Activated CD4-positive, CD25-positive, alpha-beta regulatory T cell treated with anti-CD3 and anti-CD28 coated beads, Interleukin-2, amount 50 U/mL, for 24 hours (primary cell): ENCODE measurements at places on chromosomes 7 and 10.

DNA sequence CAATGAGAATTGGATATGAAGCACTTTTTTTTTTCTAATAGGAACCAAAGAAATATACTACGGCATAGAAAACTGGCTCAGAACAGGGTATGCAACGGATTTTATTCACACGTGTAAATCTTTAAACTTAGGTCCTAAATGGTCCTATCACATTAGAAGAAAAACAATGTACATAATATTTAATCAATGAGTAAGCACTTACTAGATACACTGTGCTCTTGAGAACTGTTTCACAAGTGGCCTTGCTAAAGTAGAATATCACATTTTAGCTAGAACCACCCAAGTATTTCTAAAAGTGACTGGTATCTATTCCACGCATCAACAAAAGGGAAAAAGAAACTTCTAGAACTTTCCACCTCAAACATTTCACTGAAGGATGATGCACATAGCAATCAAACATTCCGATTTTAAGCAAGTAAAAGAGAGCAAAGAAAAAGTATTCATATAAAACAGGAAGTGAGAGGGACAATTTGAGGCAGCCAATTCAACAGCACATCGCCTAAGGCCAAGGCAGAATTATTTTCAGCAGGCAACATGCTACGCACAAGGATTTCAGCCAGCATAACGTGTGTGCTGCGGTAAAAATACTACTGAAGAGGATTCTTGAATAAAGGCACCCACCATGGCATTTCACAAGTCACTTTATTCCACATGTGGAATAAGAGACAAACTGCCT lies 55.8 kb downstream of the PARD3 start:
- ATAC-seq = no peak

- ATAC-seq = no peak
Observed at GRCh38 chr10:77770081-77770867, 132.7 kb upstream of the KCNMA1 start.

GRCh38 chr7:42315103-42315502 lies 78.1 kb upstream of the GLI3 start:
- ATAC-seq = no peak

DNA sequence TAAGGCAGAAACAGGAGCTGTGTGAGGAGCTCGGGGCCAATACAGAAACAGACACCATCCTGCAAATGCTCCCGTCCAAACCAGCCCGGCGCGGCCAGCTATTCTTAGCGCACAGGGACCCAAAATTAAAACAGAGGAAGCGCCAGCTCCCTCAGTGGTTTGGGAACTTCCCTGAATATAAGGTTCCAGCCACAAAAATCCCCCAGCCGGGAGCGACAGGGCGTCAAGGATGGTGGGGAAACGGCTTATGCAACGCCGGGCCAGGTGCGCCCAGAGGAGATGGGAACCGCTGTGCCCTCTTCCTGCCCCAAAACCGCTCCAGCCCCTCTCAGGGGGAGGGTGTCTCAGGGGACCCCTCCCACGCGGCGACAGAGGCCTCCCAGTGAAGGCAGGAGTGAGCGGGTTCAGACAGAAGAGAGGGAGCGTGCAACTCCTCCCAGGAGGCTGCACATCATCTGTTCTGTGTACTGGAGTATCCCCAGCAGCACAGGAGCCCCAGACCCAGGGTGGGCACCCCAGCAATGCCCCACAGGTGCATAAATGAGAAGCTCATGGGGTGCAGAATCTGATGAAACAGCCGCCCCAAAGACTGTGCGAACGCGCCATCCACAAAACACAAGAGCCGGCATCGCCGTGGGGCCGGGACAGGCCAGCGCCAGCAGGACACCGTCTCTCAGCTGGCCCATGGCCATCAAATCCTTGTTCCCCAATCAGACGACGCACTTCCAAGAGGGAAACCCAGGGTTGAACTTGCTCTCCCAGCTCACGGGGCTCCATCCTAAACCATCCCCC lies 73.9 kb upstream of the PDGFA start:
- peak; percentile 22 for ATAC-seq

GRCh38 chr7:49119706-49120105 lies 195.4 kb downstream of the CDC14C start:
- no peak for ATAC-seq

GRCh38 chr10:124152139-124153022 lies 59.0 kb upstream of the CHST15 start:
- peak; percentile 21 for ATAC-seq

- ATAC-seq = no peak
Observed at GRCh38 chr7:120874016-120874415, 16.1 kb upstream of the TSPAN12 start.

GRCh38 chr7:66886152-66886551 lies 34.9 kb upstream of the TMEM248 start:
- ATAC-seq = no peak

DNA sequence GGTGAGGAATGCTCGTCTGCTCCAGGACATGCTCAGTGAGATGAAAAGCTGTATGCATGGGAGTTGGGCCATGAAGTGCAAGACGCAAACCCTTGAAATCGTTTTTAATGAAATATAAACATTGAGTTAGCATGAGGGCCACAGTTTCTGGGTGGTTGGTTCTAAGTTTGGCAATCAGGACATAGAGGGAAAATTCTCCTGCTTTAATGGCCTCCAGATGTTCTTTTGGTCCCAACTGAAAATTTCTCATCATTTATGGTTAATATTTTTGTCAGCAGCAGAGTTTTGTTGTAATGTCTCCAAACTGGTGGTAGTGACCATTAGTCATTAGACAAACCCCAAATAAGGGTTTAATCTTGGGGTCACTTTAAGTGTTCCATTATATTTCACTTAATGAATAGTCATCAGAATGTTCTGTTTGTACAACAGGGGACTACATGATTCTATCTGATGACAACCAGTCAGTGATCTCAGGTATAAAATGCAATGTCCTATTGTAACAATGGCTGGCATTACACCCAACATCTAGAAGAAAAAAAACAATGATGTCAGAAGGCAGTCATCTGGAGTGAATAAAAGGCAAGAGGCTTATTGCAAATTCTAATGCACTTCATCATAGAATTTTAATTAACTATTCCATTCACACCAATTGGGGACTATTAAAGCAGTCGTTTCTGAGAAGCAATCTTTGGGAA lies 197.4 kb downstream of the JCAD start:
- no peak for ATAC-seq

DNA sequence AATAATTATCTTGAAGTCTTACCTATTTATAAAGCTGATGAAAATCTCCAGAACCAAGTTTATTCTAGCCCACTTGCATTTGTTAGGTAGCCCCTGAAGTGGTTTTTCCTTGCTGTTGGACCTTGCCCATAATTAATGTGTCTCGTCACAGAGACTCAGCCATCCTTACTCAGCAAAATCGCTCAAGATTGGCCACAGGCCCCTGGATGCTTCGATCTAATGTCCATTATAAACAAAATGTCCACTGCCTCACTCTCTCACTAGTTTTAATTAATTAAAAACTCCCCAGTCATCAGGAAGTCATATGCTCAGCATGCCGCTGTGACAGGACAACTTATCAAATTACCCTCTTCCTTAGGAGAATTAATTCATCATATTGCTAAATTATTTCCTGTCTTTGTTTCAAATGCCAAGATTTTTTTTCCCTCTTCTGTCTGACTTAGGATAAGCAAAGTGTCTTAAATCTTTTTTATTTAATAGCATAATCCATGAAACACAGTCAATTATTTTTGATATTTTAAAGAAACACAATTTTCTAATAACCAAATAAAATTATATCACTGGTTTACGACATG lies 126.8 kb upstream of the PCLO start:
- no peak for ATAC-seq

DNA sequence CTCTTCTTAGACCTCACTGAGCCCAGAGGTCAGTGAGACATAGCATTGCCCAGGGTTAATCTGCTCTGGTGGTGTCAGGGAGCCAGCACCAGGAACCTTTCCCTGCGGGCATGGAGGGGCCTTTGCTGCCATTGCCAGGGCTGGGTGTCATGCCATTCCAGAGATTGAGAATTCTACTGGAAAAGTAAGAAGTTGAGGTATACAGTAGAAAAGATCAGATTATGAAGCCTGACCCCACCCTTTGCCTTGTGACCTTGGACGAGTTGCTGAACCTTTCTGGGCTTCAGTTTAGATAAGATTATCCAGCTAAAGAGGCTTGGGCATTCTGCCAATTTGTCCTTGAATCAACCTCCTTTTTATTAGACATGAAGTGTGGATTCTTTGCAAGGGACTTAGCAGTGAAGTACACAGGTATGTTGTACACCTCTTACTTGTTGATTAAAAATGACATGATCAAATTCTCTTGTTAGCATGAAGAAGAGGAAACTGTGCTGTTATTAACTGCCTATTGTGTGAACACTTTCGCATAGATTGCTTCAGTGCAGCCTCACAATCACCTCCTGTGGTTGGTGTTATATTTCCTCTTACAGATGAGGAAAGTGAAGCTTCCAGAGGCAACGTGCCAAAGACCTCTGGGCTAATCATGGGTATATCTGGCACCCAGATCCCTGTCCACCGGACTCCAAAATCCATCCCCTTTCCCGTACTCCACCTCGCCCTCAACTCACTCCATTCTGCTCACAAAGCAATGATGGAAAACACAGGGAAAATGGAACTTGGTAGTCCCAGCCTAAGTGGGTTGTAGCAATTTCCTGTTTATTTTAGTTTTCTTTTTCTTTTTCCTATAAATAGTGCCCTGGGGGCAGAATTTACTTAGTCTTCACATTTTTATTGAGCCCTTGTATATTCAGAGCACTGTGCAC lies 151.3 kb downstream of the CAMK1D start:
- ATAC-seq = no peak

DNA sequence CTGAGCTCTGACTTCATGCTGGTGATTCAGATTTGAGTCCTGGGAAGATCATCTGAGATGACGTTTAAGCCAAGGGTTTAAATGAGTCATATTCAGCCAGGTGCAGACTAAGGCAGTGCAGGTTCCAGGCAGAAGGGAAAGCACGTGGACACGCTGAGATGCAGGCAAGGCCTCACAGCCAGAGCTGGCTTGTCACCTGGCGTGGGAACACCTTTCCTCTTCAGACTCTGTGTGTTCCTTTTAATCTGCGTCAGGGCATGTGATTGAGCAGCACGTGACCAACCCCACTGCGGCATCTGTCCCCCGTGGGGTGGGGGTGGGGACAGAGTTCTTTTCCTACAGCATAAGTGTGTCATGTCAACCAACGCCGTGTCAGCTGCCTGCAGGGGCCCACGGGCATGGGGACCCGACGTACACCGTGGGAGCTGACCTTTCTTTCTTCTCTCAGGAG lies 10.7 kb upstream of the IDI2 start:
- peak; percentile 98 for ATAC-seq

- ATAC-seq = peak; percentile 88
Observed at GRCh38 chr7:92708111-92709042, 118.2 kb upstream of the FAM133B start.

DNA sequence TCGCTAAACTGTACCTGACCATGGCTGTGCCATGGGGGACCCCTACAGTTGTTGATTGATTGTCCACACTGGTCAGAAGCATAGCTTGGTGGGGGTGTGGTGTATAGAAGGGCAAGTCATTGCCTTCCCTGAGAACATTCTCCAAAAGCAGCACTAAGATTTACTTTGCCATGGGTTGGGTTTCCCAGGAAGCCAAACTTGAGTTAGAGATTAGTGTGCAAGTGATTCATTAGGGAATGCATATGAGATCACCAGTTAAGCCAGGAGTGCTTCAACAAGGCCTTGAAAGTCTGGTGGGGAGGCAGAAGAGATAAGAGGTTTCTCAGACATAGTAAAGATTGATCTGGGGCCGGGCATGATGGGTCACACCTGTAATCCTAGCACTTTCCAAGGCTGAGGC lies 21.4 kb upstream of the TPST1 start:
- no peak for ATAC-seq

- no peak for ATAC-seq
Observed at GRCh38 chr10:87618566-87619423, 40.9 kb upstream of the PAPSS2 start.

DNA sequence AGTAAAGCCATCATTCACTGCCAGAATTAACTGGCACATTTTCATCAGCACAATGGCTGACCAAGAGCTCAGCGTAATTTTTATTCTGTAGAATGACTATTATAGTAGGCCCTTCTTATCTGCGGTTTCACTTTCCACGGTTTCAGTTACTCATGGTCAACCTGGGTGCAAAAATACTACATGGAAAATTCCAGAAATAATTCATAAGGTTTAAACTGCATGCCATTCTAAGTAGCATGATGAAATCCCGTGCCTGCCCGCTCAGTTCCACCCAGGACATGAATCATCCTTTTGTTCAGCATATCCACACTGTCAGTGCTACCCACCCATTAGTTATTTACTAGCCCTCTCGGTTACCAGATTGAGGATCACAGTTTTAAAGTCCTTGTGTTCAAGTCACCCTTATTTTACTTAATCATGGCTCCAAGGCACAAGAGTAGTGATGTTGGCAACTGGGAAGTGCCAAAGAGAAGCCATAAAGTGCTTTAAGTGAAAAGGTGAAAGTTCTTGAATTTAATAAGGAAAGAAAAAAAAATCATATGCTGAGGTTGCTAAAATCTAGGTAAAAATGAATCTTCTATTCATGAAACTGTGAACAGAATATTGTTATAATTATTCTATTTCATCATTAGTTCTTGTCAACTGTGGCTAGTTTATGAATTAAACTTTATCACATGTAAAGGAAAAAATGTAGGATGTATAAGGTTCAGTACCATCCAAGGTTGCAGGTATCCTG lies 204.9 kb downstream of the DOCK4 start:
- ATAC-seq = no peak

DNA sequence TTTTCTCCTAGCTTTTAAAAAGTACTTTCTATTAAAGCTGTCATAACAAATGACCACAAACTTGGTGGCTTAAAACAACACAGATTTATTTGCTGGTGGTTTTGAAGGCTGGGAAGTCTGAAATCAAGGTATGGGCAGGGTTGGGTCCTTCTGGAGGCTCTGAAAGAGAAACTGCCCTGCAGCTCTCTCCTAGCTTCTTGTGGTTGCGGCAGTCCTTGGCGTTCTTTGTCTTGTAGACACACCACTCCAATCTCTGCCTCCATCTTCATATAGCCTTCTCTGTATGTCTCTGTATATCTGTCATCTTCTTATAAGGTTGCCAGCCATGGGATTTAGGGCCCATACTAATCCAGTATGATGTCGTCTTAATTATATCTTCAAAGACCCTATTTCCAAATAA lies 79.4 kb upstream of the PRR15 start:
- ATAC-seq = no peak

DNA sequence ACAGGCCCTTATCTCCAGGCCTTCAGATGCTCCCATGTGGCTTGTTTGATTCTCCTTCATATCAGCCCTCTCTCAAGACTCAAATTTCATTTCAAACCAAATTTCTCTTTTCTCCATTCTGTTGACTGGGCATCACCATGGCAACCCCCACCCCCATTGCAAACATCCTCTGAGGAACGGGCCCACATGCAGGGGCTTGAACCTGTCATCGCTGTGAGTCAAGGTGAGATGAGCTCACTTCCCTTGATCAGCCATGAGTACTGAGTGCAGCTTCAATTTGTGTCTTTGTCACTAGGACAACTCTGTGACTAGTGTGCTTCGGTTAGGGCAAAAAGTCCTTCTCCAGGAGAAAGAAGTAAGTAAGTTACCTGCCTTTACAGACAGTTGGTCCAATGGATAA lies 41.9 kb downstream of the CALML3 start:
- ATAC-seq = peak; percentile 68

- no peak for ATAC-seq
Observed at GRCh38 chr7:101885597-101885955, 68.2 kb downstream of the CUX1 start.
